ENCODE measurements at places on chromosomes 4 and X.
A peak's percentile ranks its signal among the peaks of the same experiment; 100 is the strongest.

- DNase-seq: no peak
These were observed 68.4 kb downstream of the MFAP3L start for GRCh38 chr4:169957785-169958184.

GRCh38 chrX:150366951-150367545 is 3.9 kb downstream of the MAMLD1 start:
- no peak for DNase-seq

DNA sequence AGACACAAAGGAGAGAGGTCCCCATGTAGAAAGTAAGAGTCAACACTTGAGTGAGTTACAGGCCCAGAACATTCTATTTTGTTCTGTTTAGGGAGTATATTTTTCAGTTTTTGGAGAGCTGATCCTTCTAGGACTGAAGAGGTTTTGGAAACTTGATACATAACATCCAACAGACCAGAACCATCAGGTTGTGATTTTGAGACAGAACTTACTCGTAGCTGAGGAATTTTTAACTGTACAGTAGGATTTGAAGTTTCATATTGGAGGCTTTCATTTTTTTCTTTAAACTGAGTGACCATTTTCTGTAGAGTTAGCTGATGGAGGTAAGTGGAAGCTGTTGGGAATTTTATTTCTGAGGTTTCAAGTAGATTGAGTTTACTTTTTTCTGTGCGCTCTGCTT is 73.3 kb downstream of the NCAPG start:
- no peak for DNase-seq

GRCh38 chr4:6991771-6992557 is 51.2 kb upstream of the TADA2B start:
- no peak for DNase-seq

- DNase-seq: no peak
These were observed 5.0 kb downstream of the RASL11B start for GRCh38 chr4:52867163-52867562.

- no peak for DNase-seq
These were observed 74.4 kb downstream of the AFF1 start for GRCh38 chr4:87009095-87009648.

DNA sequence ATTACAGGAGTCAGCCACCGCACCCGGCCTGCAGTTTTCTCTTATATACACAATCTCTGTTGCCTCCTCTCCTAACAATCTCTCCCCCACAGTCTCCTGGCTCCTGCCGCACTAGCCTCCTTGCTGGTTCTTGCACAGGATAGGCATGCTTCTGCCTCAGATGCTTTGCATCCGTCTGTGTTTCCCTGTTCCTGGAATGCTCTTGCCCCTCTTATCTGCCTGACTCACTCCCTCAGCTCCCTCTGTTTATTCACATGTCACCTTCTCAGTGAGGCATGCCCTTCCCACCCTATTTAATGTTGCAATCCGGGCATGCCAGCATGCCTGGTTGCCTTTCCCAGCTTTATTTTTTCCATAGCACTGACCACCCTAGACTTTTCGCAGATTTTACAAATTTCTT is 161.9 kb downstream of the PHF8 start:
- no peak for DNase-seq

DNA sequence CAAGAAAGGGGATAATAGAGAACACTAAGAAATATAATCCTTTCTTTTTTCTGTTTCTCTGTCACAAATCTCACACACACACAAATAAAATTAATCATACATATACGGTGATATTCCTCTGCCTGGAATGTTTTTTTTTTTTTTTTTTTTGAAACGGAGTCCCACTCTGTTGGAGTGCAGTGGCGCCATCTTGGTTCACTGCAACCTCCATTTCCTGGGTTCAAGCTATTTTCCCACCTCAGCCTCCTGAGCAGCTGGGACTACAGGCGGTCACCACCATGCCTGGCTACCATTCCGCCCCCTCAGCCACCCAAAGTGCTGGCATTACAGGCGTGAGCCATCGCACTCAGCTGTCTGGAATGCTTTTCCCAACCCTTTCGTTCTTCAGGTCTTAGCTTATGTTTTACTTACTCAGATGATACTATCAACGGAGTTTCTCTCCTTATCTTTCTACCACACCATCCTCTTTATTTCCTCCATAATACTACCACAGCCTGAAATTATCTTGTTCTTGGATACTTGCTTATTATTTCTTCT is 69.3 kb downstream of the ANKRD17 start:
- no peak for DNase-seq

GRCh38 chrX:15882704-15883539 is 28.3 kb upstream of the AP1S2 start:
- no peak for DNase-seq

DNA sequence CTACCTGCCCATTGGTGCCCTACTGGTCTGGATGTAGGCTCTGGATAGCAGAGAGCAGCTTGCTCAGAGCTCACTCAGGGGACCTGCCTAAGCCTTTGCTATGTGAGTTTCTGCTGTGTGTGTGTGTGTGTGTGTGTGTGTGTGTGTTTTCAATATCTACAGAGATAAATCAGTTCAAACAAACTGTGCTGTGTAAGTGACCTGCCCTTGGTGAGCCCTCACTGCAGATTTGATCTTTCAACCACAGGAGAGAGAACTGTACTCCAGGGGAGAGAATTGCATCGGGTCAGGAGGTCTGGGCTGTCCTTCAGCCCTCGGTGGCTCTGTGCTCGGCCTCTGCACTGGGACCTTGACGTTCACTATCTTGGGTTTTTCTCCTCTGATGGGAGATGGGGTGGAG is 35.0 kb upstream of the CDKN2AIP start:
- DNase-seq: no peak

- DNase-seq: no peak
These were observed 19.0 kb upstream of the GPC4 start for GRCh38 chrX:133434197-133434820.

- DNase-seq: no peak
These were observed 172.6 kb downstream of the FAM47B start for GRCh38 chrX:35115205-35115604.

GRCh38 chrX:150602743-150603142 is 34.3 kb downstream of the MTM1 start:
- DNase-seq: peak; percentile 11

DNA sequence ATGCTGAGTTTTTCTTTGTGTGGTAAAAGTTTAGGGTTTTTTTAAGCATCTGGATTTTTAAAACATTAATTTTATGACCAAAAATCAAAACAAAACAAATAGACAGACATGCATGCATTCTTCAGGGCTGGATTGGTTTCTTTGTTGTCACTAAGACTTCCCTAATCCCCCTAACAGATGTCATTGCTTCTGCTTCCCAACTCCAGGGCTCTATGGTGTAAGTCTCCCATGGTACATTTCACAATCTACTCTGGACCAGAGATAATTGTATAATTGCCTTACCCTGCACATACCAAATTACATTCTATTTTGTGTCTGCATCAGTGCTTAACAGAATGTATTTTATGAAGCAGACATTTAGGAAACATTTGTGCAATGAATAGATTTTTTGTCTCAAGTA is 529.1 kb upstream of the SMIM31 start:
- no peak for DNase-seq

GRCh38 chr4:175946472-175947116 is 119.0 kb upstream of the WDR17 start:
- no peak for DNase-seq

All from T-helper 2 cell (primary cell).